ENCODE measurements at places on chromosomes 7 and 10. TPM values are rescaled to one million over a fixed set of nuclear protein-coding genes. Genes with fewer than 3 reads are reported as not detected.

DNA sequence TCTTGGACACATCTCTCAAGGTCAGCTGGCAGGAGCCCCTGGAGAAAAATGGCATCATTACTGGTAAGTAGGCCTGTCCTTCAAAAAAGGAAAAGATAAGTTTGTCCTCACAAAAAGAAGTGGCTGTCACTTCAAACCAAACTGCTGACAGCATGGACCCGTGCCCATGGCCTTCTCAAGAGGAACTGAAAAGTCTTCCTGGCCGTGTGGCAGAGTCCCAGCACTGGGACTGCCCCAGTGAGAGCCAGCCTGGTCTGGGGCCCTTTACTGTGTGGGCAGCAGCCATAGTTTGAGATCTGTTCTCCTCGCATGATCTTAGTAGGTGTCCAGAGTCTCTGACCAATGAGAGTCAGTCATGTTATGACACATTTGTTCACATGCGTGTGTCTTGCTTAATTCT lies 614.2 kb upstream of the FOXK1 start:
- no peak for DNase-seq

GRCh38 chr10:132137111-132138072 lies 49.4 kb upstream of the DPYSL4 start:
- DNase-seq = no peak

DNA sequence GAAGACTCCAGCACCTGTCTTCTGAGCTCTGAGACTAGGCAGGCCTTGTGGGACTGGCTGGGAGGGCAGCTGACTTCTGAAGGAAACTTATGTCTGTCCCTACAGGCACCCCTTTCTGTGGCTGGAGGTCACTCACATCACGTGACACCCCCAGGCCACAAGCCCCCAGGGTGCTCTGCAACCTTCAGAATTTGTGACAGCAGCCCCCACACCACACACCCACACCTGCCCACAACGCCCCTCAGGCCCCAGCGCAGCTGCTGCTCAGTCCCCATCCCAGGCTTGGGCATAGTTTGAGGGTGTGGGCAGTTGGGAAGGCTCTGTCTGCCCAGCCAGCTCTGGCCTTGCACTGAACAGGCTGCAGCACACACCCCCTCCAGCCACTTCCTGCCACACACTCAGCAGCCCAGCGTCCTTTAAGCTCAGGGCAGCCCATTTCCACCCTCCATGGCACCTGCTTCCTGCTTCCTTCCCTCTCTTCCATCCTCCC lies 80.0 kb upstream of the UNC5B start:
- DNase-seq = no peak

- DNase-seq = no peak
These were observed 202.7 kb downstream of the DNAJB6 start for GRCh38 chr7:157539521-157539920.

DNA sequence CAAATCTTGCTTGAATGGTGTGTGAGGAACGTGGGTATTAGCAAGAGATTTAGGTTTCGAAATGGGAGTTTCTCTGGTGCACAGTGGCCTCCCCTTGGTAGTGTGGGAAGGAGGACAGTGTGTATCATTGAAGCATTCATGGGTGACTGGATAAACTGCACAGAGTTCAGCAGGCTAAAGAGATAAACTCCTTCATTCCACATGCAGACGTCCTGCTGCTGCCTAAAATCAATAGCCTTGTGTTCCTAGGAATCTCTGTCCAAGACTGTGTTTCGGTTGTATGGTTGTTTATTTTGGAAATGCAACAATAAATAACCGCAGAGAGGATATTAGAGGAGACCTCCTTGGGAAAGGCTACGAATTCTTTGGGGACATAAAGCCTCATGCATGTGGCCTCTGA lies 100.9 kb upstream of the FAM171A1 start:
- DNase-seq = no peak

- DNase-seq = no peak
These were observed 35.1 kb upstream of the WIPF3 start for GRCh38 chr7:29771081-29771816.

The APBB1IP gene
- 34.6 TPM for total RNA-seq

The LRRN3 gene
- 37.0 TPM for total RNA-seq

DNA sequence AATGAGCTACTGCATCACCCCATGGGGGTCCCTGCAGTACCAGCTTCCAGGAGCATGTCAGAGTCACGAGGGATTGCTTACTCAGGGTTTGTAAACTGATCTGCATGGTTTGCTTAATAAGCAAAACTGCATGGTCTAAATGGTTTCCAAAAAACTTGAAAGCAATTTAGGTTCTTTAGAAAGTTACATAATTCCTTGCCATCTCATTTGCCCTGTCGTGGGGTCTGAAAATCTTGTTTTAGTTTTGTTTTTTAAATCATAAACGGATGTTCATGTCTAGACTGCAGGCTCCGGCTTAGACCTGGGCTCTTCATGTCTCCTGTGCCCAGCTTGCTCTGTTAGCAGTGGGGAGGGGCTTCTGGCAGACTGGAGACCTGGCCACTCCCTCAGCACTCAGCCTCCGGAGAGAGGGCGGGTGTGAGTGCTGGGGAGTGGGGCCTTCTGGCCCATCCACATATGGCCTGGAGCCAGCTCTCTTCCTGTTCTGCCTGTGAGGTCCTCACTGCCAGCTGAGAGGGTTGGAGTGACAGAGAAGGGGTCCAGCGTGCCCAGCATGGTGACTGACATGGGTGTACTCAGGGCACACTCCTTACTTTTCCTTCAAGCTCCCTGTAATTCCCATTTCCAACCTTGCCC lies 17.5 kb downstream of the PRF1 start:
- DNase-seq = no peak

DNA sequence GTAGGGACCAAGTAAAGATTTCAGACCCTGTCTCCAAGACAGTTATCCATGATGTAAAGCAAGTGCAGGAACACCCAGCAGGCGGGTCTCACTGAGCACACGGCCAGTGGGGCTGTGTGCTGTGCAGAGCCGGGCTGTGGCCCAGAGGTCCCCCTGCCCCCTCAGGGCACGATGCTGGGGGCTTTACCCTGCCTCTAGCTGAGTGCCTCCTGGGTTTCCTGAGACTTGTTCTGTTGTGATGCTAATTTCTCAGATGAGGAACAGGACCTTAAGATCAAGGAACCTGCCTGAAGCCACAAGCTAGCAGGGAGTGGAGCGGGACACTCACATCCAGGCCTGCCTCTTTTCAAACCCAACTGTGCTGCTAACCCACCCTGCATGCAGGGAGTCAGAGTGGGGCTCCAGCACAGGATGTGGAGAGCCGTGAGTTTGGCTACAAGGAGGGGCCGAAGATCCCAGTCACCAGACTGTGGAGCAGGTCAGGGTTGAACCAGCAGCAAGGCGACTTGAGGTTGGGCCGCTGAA lies 76.1 kb upstream of the LYZL2 start:
- DNase-seq = no peak

DNA sequence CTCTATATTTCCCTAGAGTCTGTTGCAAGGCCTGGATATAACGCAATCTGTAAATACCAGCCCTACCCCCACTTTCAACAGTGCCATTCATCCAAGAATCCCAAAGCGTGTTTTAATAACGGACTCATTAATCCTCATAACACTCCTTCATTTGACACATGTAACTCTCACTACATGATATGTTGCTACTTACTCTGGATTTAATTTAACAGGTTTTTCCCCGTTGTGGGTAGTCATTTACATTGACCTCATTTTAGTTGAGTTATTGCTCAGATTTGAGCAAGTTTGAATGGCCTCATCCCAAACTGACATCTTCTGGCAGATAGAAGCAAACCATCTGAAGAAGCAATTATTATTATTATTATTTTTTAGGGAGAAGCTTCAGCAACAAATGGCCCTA lies 125.4 kb upstream of the NPVF start:
- DNase-seq = no peak

DNA sequence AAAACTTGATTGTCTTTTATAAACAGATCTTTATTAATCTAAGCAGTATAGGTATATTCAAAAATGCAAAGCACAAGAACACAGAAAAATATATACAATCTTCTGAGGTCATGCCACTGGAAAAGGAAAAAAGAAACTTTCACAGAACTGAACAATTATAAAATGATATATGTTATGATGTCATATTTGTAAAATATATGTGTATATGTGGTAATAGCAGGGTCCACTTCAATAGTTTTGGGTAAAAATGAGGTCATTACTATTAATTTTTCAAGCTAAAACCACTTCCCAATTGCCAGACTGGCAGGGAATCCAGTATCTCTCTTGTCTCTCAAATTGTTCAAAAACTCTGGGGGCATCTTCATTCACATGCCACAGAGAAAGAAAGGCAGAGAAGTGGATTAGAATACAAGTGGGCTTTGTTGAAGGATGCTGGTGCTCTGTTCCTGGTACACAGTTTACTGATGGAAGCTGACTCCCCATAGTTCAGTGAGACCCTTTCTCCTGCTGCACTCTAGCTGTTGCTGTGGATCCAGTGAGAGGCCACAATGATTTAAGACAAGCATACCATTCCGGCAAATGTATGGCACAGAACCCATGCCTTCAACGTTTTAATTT lies 19.7 kb downstream of the CTNNA3 start:
- DNase-seq = no peak

GRCh38 chr7:116802144-116802745 lies 60.1 kb upstream of the CAPZA2 start:
- peak; percentile 69 for DNase-seq

- no peak for DNase-seq
These were observed 688 bp upstream of the FOXL3 start for GRCh38 chr7:289209-289755.

The LRRC18 gene
- not detected for total RNA-seq

The NUTM2A gene
- total RNA-seq = not detected

DNA sequence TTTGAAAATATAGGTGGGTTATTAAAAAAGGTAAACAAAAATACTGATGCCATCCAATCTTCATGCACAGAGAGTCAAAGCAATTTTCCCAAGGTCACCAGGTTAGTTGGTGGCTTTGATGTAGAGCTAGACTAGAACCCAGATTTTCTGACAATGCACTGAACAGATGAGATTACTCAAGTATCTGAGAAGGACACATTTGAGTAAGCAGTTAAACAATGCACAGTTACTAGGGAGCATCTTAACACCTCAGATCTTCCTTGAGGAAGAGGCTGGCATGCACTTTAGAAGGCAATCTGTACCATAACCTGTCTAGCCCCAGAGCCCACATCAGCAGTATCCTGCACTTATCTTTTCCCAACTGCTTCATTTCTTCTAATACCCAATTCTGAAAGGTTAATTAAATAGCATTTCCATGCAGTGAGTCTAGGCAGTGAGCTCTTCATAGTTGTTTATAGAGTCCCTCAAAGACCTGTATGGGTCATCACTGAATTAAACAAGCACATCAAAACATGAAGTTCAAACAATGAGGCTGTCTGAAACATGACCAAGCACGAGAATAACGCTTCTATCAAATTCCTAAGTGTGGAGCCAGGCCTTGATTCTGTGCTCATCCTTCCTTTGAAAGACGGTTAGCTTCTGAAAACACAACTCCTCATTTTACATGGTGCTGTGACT lies 38.2 kb upstream of the ANK3 start:
- DNase-seq = no peak

All from HFFc6 (cell line).